ENCODE measurements at places on chromosomes 3 and 15.

GRCh38 chr3:191331388-191331787 lies 1.1 kb upstream of the UTS2B start:
- no peak for DNase-seq

DNA sequence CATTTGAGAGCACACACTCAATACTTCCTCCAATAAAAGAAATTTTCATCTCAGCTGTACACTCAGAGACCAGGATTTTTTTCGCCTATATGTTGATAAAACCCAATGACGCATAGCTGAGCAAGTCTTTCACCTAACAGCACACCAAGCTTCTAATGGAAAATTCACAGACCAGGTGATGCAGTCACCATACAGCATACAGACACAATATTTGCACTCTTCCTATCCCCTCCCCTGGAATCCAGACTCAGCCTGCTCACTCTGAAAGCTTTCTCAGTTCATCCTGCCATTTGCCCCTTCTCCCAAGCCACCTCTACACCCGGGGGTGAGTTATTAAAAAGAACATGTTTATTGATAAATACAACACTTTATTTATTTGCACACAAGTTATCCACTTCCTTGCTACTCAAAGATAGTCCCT lies 1.7 kb downstream of the TBC1D5 start:
- peak; percentile 32 for DNase-seq

DNA sequence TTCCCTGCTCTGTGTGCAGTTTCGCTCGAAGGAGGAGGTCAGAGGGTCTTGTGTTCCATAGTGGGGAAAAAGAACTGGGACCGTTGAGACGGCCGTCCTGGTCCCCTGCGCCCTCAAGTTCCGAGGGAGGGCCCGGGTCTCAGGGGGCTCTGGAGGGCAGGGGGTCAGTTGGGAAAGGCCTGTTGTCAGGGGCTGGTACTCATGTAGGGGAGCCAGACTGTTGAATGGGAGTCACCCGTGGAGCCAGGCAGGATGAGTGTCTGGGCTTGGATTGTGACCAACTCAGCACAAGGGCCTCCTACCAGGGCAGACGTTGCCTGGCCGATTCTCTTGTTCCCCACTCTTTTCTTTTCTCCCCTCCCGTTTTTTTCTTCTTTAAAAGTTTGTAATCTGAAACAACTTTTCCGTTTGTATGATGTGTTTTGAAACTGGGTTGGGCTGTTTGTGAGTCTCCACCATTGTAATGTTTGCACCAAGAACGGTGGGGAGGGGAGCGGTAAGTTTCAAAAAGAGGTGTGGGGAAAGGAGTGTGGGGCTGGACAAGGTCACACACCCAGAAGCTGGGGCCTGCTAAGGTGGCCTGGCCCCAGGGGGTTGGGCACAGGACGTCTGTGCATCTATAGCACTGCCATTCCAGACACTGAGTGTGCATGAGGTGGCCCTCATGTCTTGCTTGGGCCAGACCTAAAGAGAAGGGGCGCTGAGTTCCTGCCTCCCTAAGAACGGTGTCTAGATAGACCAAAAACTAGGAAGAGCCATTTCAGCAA lies 1.1 kb downstream of the CMTM7 start:
- DNase-seq = no peak

- no peak for DNase-seq
Observed at GRCh38 chr3:77913524-77914174, 873.8 kb downstream of the ROBO2 start.

DNA sequence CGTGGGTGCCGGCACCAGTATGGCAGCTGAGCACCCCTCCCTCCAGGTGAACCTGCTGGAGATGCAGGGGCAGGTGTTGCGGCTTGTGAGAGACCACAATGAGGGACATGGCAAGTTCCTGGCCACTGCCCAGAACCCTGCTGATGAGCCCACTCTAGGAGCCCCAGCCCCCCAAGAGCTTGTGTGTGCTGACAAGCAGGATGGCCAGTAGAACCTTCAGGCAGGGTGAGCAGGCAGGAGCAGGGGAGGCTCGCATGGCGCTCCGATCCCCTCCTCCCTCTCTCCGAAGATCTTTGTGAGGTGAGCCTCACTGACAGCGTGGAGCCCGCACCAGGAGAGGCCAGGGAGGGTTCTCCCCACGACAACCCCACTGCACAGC lies 29.8 kb downstream of the NGRN start:
- no peak for DNase-seq

DNA sequence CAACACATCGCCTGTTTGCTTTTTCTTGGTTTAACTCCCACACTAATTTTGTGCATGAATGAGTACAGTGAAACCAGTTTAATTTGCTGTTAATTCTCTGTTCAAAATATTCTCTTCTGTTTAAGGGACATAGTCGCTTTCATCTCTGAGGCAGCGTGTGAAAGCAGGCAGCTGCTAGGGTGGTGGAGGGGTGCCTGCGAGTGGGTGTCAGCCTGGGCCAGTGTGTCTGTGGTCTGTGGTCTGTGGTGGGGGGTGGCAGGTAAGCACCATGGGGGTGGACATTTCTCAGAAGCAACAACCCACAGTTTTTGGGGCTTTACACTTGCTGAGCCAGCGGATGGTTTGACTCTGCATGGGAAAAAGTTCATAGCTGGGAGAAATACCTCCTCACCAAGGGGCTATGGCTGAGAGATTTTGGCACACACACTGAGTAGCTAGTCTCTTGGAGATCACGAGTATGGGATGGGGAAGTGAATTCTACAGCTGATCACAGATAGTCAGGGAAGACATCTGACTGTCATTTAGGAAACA lies 109.2 kb downstream of the EPHB1 start:
- no peak for DNase-seq

DNA sequence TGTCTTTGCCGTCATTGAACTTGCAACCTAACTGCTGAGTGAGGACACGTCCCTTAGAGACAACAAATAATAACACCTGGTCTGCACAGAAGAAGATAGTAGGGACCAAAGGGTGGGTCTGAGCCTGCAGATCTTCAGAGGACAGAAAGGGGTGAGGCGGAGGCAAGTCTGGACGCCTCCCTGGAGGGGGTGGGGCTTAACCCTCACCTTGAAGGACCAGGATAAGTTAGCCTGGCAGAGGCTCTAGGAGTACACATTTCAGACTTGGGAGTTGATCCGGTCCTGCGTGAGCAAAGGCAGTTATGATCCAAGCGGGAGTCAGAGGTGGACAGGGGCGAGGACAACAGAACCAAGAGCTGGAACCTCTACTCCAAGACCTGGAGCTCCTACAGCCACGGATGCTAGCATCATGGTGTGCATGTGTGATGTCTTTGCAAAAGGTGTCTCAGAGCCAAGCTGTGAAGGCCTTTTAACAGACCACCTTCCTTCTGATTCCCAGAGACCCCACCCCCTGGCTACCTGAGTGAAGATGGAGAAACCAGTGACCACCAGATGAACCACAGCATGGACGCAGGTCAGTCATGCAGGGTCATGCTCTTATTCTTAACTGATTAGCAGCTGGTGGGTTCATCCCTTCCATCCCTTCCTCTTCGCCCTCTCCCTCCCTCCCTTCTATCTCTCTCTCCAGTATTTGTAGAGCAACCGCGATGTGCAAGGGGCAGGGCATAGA lies 88.0 kb downstream of the AAGAB start:
- no peak for DNase-seq

DNA sequence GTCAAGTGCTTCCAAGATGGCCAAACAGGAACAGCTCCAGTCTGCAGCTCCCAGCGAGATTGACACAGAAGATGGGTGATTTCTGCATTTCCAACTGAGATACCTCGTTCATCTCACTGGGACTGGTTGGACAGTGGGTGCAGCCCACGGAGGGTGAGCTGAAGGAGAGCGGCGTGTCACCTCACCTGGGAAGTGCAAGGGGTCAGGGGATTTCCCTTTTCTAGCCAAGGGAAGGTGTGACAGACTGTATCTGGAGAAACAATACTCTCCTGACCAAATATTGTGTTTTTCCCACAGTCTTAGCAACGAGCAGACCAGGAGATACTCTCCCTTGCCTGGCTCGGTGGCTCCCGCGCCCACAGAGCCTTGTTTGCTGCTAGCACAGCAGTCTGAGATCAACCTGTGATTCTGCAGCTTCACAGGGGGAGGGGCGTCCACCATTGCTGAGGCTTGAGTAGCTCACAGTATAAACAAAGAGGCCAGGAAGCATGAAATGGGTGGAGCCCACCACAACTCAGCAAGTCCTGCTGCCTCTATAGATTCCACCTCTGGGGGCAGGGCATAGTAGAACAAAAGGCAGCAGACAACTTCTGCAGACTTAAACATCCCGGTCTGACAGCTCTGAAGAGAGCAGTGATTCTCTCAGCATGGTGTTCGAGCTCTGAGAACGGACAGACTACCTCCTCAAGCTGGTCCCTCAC lies 293.5 kb upstream of the SUCLG2 start:
- DNase-seq = no peak
